ENCODE measurements at places on chromosomes 3 and 15.
A peak's percentile ranks its signal among the peaks of the same experiment; 100 is the strongest.

GRCh38 chr3:94062513-94063404, at the start of the genes DHFR2 and NSUN3:
Gene DHFR2, minus strand, starts transcription at chr3:94062916. Its CDS starts 1,405 bp downstream, at chr3:94061511.
Gene NSUN3, plus strand, starts transcription at chr3:94063061. Its CDS starts 66 bp downstream, at chr3:94063127.
- DNase-seq: peak; percentile 96

DNA sequence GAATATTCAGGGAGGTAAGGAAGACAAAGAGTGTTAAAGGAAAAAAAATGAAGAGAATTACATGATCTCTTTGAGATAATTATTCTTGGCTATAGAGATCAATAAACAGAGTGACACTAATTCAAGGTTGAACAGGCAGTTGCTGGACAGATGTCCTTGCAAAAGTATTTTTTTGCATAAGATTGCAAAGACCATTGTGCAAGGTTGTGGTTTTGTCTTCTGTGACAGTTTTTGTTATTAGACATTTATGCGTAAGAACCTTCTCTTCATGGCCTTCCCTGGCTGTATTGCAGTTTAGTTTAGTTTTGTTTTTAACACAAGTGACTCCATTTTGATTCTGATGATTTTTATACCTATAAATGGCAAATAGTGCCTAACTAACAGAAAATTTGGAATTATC, 682.8 kb upstream of the ARPP21 start:
- DNase-seq: no peak

GRCh38 chr3:9231006-9231405, 18.4 kb downstream of the SRGAP3 start:
- no peak for DNase-seq

DNA sequence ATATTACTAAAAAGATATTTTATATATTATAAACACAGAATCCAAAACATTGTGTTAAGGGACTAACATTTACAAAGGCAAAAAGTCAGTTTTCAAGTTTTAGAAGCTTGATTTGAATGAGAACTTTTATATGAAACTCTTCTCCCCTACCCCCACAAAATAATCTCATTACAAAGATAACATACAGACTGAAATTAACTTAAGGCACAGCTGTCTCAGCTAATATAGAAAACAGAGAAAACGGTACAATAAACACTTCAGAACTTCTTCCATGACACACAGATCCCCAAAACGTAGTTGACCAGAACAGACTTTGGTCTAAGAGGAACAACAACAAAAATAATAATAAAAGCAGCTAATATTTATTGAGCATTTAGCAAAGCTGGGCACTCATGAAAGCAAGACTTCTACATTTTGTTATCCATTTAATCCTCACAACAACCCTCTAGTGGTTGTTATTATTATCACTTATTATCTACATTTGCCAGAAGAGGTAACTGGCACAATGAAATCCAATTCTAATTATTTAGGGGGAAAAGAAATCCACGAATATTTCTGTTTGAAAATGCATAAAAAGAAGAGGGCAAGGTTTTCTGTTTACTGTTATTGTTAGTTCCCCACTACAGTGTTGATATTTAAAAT, 68.1 kb downstream of the PFN2 start:
- DNase-seq: no peak

DNA sequence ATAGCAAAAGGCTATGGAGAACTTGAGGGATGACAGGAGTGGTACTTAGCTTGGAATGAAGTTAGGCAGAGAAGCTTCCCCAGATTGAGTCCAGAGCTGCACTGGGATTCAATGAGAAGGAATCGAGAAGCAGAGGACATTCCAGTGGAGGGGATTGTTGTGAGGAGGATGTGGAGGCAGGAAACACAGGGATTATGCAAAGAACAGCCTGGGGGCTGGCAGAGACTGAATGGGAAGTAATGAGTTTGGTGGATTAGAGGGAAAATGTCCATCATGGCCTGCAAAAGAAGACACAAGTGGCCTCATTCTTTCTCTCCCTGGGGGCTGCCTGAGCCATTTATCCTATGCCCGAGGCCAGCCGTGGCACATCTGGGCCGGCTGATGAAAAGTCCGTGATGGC, 20.5 kb upstream of the SCN10A start:
- no peak for DNase-seq

DNA sequence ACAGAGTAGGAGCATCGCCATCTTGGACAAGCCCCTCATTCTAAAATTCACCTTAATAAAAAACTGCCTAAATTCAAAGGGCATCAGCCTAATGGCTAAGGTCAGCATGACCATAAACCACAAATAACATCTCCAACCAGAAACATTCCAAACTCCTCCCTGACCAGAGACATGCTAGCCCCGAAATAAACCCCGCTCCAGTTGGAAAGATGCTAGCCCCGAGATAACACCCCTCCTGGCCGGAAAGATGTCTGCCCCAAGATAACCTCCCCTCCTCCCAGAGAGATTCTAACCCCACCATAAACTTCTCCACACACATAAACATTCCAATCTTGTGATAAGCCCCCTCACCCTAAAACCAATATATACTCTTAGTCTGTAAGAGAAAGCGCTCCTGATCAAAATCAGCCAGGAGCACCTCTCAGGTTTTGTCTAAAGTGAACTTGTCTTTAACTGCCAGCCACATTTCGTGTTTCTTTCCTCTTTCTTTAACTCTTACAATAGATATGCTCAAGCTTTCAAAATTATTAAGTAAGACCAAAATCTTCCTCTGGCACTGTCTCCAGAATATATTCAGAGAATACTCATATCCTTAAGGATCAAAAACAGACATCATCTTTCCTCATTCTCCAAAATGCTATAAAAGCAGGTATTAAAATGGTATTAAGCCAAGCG, 104.1 kb downstream of the GSK3B start:
- DNase-seq: no peak

Measured in fibroblast of skin of left quadriceps (primary cell).